ENCODE measurements at places on chromosomes 12 and 14.
A peak's percentile ranks its signal among the peaks of the same experiment; 100 is the strongest.

GRCh38 chr12:45209784-45210183 lies 6.1 kb upstream of the ANO6 start:
- no peak for DNase-seq

GRCh38 chr12:132804426-132804861 lies 24.2 kb downstream of the GOLGA3 start:
- no peak for DNase-seq

DNA sequence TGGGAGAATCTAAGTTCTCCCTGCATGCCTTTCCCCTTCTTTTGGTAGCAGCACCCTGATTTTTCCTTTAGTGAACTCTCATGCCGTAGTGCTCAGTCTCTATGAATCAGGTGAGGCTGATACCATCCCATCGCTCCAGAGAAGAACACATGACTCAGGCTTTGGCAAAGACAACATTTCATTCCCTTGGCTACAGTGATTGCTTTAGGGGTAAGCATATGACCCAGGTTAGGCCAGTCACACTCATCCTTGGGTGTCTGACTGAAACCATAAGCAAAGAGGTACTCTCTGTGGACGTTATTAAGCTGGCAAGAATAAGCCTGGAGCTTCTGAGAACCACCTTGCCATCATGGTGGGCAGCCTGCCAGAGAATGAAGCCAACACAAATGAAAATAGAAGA lies 141.8 kb downstream of the MYRFL start:
- no peak for DNase-seq

- DNase-seq, result no peak
These were observed 18.5 kb downstream of the NCOR2 start for GRCh38 chr12:124548854-124549378.

GRCh38 chr12:98073610-98074009 lies 441.8 kb upstream of the TMPO start:
- no peak for DNase-seq

DNA sequence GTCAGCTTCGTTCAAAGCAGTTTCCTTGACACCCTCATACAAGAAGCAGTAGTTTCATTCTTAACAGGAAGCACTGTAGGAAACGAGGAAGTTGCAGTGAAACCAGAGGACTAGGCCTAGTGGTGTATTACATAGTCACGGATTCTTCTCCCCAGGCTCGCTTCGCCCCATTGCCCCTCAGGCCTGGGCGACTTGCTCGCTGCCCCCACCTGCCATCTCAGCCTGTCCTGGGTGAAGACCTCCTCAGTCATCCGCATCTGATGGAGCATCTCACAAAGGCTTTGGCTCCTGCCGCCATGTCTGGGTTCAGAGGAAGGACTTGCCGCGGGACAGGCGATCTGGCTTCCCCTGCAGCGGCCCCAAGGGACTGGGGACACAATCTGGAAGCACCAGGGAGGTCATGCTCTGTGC lies 93.5 kb downstream of the LMNTD1 start:
- DNase-seq, result no peak

GRCh38 chr14:43166163-43166562 lies 1340.9 kb downstream of the FSCB start:
- no peak for DNase-seq

- DNase-seq, result no peak
These were observed 17.9 kb upstream of the PTGR2 start for GRCh38 chr14:73833530-73834260.

DNA sequence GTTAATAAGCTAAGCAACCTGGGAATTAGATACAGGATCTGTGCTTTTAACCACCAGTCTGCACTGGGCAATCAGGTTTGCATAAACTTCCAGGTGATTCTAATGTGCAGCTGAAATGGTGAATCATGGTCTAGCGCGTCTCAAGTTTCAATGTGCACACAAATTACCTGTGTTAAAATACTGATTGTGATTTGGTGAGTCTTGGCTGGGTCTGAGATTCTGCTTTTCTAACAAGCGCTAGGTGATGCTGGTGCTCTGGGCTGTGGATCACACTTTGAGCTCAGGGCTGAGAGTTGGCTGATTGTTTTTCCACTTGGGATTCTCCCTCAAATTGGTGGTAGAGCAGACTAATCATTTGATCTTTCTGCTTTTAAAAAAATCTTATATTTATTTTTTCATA lies 124.8 kb downstream of the C12orf75 start:
- DNase-seq, result no peak

GRCh38 chr14:98167275-98167674 lies 1104.7 kb downstream of the BCL11B start:
- DNase-seq, result no peak

DNA sequence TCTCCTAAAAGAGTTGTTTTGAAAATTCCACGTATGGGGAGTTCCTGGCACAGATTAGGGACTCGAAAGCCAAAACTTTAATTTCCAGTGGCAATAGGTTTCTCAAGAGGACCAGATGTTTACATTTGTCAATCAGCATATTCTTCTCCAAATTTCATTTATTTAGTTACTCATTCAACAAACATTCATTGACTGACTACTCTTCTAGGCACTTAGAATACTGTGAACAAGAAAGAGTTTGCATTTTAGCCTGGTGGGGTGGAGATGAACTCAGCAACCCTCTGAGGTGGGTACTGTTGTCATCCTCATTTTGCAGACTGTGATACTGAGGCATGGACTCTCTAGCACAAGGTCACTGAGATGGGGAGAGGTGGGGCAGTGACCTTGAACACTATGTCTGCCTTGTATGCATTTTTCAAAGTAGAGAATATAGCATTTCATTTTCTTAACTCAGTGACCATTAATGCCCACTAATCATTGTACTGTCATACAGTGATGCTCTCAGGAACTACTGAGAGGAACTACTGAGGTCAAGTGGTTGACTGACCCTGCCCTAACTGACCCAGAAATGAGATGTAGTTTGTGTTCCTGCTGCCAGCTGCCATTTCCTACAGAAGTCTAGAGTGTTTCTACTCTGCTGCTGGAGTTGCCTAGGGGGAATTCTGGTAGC lies 2.2 kb downstream of the L3HYPDH start:
- no peak for DNase-seq

- no peak for DNase-seq
These were observed 101.9 kb downstream of the SETD3 start for GRCh38 chr14:99378782-99379214.

GRCh38 chr14:68506645-68507419 lies 286.0 kb downstream of the ZFP36L1 start:
- DNase-seq, result peak; percentile 23

DNA sequence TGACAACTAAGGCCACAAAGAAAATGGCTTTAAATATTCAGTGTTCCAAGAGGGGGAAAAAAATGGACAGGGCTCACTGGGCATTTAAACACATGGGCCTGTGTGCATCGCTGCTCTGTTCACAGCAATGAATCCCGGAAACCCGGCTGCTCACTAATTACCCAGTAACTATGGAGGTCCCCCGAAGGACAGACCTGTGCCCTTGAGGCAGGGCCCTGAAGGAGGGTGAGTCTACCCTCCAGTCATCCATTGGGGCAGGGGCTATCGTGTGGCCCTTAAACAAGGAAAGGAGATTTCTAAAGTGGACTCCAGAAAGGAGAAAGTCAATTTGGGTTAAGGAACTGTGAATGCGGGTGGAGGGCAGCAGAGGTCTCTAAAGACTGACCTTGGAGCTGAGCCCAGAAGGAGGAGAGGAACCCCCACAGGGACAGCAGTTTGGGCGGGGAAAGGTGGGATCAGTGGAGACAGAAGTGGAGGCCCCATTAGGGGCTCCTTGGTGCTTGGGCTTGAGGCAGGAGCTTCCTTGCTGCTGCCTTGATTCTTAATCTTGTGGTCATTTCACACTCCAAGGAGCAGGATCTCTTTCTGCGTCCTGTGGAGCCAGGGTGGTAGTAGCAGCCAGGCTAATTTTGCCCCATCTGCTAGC lies 1.4 kb upstream of the CLMN start:
- no peak for DNase-seq

GRCh38 chr12:57583008-57583831 lies 7.8 kb upstream of the PIP4K2C start:
- peak; percentile 24 for DNase-seq

DNA sequence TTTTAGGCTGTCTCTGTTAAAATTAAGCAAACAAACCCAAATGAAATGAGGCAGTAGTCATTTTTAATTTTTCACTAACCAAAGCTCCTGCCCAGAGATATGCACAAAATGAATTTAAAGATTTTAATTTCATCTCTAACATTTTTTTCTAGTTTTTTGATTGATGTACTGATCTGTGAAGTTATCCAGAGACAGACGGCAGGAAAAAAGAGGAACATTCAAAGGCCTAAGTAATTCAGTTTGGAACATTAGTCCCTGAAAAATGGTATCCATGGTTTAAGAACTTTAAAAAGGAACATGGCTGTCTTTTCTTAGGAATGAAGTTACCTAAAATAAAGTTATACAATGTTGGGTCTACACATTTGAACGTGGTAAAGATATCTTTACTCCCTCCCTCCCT lies 498.8 kb upstream of the LMO3 start:
- DNase-seq, result no peak

- no peak for DNase-seq
These were observed 105.7 kb downstream of the ZC3H14 start for GRCh38 chr14:88668448-88669116.

DNA sequence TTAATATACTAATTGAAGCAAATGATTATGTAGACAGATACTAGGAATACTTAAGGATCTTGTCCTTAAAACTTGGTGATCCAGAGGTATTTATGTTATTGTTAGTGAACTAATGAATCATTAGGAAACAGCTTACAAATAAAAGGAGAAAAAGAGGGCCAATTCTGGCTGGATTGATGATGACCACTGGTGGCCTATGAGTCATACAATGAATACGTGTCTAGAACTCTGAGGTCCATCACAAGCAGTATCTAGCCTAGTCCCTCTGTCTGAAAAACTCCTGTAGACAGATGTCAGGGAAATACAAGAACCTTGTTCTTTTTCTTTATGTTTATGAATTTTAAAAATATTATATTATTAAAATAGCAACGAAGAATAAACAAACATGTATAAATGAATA lies 51.7 kb upstream of the RTL1 start:
- no peak for DNase-seq

DNA sequence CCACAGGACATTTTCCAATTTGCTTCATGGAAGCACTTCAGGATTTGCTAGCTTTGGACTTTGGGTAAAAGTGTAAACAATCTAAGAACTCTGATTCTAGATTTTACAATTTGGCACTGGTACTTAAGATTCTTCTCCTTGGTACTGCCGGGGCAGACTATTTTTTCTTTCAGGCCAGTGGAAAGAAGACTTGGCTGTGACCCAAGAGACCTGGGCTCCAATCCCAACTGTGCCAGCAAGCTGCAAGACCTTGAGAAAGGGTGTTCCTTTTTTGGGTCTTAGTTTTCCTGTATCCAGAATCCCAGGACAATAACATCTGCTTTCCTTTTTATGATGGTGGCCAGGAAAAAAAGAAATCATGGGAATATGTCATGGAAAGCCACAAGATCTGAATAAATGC lies 148.1 kb upstream of the CRY1 start:
- no peak for DNase-seq

DNA sequence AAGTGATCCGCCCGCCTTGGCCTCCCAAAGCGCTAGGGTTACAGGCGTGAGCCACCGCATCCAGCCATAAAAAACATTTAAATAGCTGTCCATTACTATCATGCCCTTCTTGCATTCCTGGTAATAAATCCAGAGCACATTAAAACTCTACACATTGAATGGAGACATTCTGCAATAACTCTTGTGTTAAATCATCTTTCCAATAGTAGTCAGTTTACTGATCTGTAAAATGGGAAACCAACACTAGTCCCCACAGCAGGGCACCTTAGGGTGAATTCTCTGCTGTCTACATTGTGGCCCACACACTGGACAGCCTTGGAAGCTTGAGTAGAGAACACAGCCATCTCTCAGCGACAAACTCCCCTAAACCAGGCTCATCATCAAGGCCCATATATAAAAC lies 85.5 kb upstream of the NUDT4 start:
- no peak for DNase-seq

GRCh38 chr14:66629499-66629898 lies 121.6 kb downstream of the GPHN start:
- no peak for DNase-seq

GRCh38 chr12:27627123-27627852 lies 69.0 kb upstream of the REP15 start:
- no peak for DNase-seq

- no peak for DNase-seq
These were observed 37.0 kb upstream of the TMEM263 start for GRCh38 chr12:106918746-106919145.

GRCh38 chr14:68471029-68471963 lies 321.6 kb downstream of the ZFP36L1 start:
- DNase-seq, result no peak

DNA sequence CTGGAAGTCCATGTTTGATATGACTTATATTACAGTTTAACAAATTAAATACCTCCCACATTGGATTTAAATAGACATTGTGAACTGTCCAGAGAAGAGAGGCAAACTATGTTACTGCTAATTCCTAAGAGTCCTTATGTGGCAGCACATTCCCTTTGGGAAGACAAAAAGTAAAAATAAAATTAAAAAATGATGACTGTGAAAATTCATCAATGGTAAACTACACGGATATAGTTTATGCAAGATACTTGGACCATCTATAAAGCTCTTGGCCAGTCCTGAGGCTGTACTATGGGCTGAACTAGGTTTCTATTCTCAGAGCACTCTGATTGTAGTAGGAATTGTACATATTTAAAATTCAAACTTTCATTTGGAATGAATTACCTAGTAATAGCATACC lies 206.4 kb downstream of the LRRK2 start:
- no peak for DNase-seq

- no peak for DNase-seq
These were observed 9.2 kb downstream of the SOS2 start for GRCh38 chr14:50222055-50222613.

- no peak for DNase-seq
These were observed 2.0 kb downstream of the CRY1 start for GRCh38 chr12:107091381-107091780.

DNA sequence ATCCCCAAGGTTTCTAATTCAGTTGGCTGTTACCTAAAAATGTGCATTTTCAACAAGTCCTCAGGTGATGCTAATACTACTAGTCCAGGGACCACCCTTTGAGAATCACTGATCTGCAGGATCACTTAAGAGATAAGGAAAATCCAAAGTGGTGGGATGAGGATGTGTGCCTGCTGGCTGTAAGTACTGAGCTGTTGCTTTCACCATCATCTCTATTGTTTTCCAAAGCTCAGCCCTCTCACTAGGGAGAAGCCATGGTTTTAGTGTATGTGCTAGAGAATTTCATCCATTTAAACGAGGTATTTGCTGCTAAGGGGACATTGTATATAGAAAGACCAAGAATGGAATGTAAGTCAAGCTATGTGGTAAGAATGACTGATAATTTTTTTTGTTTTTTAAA lies 202.3 kb downstream of the KIF21A start:
- DNase-seq, result no peak

- DNase-seq, result no peak
These were observed 3.5 kb downstream of the PKP2 start for GRCh38 chr12:32893043-32893442.

GRCh38 chr12:108333898-108334699 lies 5.0 kb downstream of the CMKLR1 start:
- DNase-seq, result no peak

DNA sequence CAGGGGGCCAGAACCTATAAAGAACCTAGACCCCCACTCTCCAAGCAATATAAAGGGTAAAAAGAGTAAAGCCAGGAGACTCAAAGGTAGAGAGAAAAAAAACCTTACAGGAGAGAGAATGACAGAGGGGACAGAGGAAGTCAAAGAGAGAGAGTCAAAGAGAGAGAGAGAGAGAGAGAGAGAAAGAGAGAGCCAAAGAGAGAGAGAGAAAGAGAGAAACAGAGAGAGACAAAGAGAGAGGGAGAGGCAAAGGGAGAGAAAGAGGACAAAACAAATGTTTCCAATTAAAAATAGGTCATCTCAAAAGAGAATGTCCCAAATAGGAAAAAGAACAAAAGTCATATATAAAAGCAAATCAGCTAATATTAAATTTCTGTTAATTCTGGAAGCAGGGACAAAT lies 251.5 kb downstream of the DPY19L2 start:
- DNase-seq, result no peak

Measured in activated CD4-positive, alpha-beta T cell treated with anti-CD3 and anti-CD28 coated beads for 24 hours (primary cell).